Spleen (tissue), 13 donors: ENCODE measurements at places on chromosomes 4 and X.
A peak's percentile ranks its signal among the peaks of the same experiment; 100 is the strongest.

DNA sequence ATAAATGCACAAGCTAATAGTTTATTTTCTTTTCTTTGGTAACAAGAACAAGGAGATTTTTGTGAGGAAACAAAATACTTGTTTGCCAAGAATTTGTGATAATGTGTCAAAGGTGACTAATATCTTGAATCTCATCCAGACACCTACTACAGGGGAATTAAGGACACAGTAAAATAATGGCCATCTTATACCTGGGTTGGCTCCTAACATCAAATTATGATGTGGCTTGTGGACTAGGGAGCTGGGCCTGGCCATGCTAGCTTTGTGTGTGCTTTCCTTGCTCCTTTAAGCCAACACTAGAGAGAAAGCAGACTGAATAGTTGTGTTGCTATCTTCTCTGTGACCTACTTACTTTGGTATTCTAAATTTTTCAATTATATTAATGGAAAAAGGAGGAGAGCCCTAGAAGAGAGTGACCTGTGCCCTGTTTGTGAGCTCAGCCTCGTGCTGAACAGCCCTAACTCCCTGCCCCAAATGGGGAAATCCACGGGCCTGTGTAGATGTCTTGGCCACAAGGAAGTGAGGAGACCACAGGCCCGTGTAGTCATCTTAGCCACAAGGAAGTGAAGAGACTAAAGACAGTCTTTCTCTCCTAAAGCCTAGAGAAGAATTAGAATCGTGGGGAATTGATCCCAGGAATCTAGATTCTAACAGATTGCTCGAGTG is 23.3 kb downstream of the ARHGAP24 start:
- peak; percentile 86 for DNase-seq
- H3K4me3 ChIP-seq = no peak overlapping the region
- H3K4me1 ChIP-seq = peaks cover 29% of the 10 kb centered on the region
- H3K36me3 ChIP-seq = no peaks in the 10 kb centered on the region

GRCh38 chr4:108391701-108392455 is 223.1 kb upstream of the LEF1 start:
- H3K4me1 ChIP-seq = no peaks in the 10 kb centered on the region
- H3K36me3 ChIP-seq = no peaks in the 10 kb centered on the region
- H3K4me3 ChIP-seq = no peak overlapping the region

- H3K27me3 ChIP-seq = no peaks in the 10 kb centered on the region
- H3K4me1 ChIP-seq = no peaks in the 10 kb centered on the region
- no peak for DNase-seq
- H3K4me3 ChIP-seq = no peak overlapping the region
Observed at GRCh38 chrX:130771648-130772047, 131.4 kb downstream of the ENOX2 start.

- no peaks in the 10 kb centered on the region for H3K36me3 ChIP-seq
- DNase-seq = no peak
- H3K27me3 ChIP-seq = no peaks in the 10 kb centered on the region
- no peak overlapping the region for H3K4me3 ChIP-seq
Observed at GRCh38 chrX:74438764-74439163, 17.5 kb downstream of the SLC16A2 start.

DNA sequence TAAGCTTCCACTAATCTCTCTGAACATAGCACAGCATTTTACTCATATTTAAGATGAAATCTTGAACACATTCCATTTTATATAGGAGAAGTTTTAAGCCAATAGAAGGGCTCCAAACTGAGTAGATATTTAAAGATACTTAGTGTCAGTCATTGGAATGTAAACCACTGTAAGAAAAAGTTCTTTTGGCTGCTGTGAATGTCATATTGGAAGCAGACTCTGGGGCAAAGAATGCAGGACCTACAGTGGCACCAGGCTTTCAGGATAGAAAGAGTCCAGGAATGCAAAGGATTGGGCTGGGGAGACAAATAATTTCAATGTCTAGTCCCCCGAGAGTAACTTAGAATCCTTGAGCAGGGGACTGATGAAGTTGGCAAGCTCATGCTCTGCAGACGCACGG is 1047.7 kb downstream of the STIM2 start:
- no peak overlapping the region for H3K4me3 ChIP-seq
- H3K27me3 ChIP-seq = no peaks in the 10 kb centered on the region
- H3K36me3 ChIP-seq = no peaks in the 10 kb centered on the region

DNA sequence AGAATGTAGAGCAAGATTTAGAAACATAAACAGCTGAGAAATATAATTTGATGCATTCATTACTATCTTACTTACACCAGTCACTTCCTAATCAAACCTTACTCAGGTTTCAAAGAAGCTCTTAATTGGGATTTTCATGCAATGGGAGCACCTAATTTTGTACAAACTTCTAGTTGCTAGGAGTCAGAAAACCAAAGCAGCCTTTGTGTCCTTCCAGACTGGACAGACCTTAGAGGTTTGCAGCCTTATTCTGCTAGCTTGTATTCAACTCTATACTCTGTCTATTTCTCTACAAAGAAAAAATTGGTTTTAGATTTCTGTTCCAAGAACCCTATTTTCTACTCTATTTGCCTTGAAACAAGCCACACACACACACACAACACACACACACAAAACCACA is 19.4 kb downstream of the GABRA2 start:
- no peak overlapping the region for H3K27ac ChIP-seq
- no peaks in the 10 kb centered on the region for H3K4me1 ChIP-seq
- H3K27me3 ChIP-seq = no peaks in the 10 kb centered on the region
- no peaks in the 10 kb centered on the region for H3K36me3 ChIP-seq
- no peak for DNase-seq

DNA sequence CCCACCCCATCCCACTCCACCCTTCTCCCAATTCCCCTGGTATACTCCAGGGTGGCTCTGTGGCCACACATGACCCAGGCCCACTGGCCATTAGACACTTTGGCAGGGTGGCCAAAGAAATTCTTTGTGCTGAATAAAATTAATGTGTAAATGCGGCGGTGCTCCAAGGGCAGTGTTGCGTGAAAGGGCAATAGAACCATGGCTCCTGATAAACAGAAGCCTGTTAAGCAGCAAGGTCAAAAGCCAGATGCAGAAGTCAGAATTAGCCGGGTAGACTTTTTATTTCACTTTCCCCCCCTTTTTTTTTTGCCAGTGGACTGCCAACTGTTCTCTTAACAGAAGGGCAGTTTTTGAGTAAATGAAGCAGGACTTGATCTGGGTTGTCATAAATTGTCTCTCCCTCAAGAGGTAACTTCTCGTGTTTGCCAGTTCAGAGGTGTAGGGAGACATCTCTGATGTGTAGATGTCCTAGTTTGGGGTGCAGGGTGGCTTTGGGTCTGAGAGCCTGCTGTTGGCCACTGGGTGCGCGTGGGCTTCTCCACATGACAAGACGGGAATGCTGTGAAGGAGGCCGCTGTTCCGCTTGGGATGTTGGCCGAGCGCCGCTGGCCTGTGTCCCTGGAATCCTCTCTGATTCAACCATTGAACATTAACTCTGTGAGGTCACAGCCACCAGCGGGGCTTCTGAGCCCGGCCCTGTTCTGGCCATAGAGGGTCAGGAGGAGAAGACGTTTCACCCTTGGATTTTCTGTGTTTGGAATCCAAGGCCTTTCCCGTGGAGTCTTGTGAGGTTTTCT is 139.5 kb downstream of the TBL1X start:
- no peak for DNase-seq
- H3K4me3 ChIP-seq = no peak overlapping the region

- DNase-seq = no peak
- no peak overlapping the region for H3K4me3 ChIP-seq
- H3K36me3 ChIP-seq = no peaks in the 10 kb centered on the region
- no peak overlapping the region for H3K27ac ChIP-seq
- H3K4me1 ChIP-seq = no peaks in the 10 kb centered on the region
- H3K27me3 ChIP-seq = no peaks in the 10 kb centered on the region
Observed at GRCh38 chrX:87388381-87388780, 129.2 kb upstream of the KLHL4 start.

GRCh38 chr4:2837110-2837903 is 6.3 kb upstream of the ADD1 start:
- H3K27ac ChIP-seq = peak overlapping the region; percentile 86
- H3K36me3 ChIP-seq = peaks cover 42% of the 10 kb centered on the region
- H3K27me3 ChIP-seq = no peaks in the 10 kb centered on the region

- no peaks in the 10 kb centered on the region for H3K27me3 ChIP-seq
- H3K4me3 ChIP-seq = no peak overlapping the region
- H3K4me1 ChIP-seq = no peaks in the 10 kb centered on the region
- DNase-seq = no peak
- H3K27ac ChIP-seq = no peak overlapping the region
- H3K36me3 ChIP-seq = no peaks in the 10 kb centered on the region
Observed at GRCh38 chr4:116374815-116375214, 710.6 kb downstream of the TRAM1L1 start.

- H3K27ac ChIP-seq = no peak overlapping the region
- no peaks in the 10 kb centered on the region for H3K4me1 ChIP-seq
- no peaks in the 10 kb centered on the region for H3K36me3 ChIP-seq
- no peaks in the 10 kb centered on the region for H3K27me3 ChIP-seq
Observed at GRCh38 chr4:97643179-97643578, 500.1 kb downstream of the STPG2 start.

- no peaks in the 10 kb centered on the region for H3K27me3 ChIP-seq
- no peak overlapping the region for H3K4me3 ChIP-seq
- no peaks in the 10 kb centered on the region for H3K36me3 ChIP-seq
Observed at GRCh38 chr4:184074677-184075388, 142.8 kb downstream of the ENPP6 start.

- H3K27ac ChIP-seq = no peak overlapping the region
- no peaks in the 10 kb centered on the region for H3K27me3 ChIP-seq
- H3K4me3 ChIP-seq = no peak overlapping the region
Observed at GRCh38 chr4:23882976-23883531, 6.8 kb downstream of the PPARGC1A start.

DNA sequence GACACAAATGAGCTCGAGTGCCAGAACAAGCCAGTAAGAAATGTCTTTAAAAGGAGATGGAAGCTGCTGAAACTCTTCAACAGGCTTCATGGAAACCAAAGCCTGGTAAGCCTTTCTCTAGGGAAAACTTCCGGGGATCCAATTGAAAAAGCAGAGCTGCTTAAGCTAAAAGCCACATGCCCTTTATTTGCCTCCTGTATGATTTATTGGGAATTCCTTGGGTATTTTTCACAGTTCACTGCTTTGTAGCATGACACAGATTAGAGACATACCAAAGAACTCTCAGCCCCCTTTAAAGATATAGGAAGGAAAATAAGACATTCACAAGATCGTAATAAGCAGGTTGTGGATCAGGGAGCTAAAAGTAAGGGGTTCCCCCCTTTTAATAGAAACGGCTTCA is 6.5 kb upstream of the ARHGAP6 start:
- no peak for DNase-seq
- no peaks in the 10 kb centered on the region for H3K4me1 ChIP-seq
- no peak overlapping the region for H3K4me3 ChIP-seq
- peaks cover 36% of the 10 kb centered on the region for H3K27me3 ChIP-seq
- H3K27ac ChIP-seq = no peak overlapping the region

- H3K27me3 ChIP-seq = no peaks in the 10 kb centered on the region
- H3K4me1 ChIP-seq = no peaks in the 10 kb centered on the region
- no peak for DNase-seq
- H3K27ac ChIP-seq = no peak overlapping the region
- H3K4me3 ChIP-seq = no peak overlapping the region
Observed at GRCh38 chr4:122968227-122968812, 45.9 kb upstream of the NUDT6 start.

GRCh38 chr4:139668658-139669201 is 3.1 kb downstream of the MGST2 start:
- H3K4me3 ChIP-seq = no peak overlapping the region
- no peak for DNase-seq
- no peaks in the 10 kb centered on the region for H3K27me3 ChIP-seq
- H3K27ac ChIP-seq = peak overlapping the region; percentile 13

DNA sequence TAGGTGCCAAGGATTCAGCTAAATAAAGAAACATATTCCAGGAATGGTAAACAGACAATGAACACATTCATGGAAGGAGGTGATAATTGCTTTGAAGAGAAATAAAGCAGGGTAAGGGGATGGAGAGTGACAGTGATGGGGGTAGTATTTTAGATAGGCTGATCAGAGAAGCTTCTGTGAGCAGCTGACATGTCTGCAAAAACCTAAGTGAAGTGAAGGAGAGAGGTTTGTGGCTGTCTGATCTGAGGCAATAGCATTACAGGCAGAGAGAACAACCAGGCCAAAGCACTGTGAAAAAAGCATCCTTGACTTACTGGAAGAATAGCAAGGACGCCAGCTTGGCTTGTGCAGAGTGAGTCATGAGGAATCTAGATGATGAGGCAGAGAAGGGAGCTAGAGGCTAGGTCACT is 271.9 kb upstream of the GATB start:
- DNase-seq = no peak
- no peaks in the 10 kb centered on the region for H3K4me1 ChIP-seq
- no peak overlapping the region for H3K4me3 ChIP-seq
- no peaks in the 10 kb centered on the region for H3K36me3 ChIP-seq

DNA sequence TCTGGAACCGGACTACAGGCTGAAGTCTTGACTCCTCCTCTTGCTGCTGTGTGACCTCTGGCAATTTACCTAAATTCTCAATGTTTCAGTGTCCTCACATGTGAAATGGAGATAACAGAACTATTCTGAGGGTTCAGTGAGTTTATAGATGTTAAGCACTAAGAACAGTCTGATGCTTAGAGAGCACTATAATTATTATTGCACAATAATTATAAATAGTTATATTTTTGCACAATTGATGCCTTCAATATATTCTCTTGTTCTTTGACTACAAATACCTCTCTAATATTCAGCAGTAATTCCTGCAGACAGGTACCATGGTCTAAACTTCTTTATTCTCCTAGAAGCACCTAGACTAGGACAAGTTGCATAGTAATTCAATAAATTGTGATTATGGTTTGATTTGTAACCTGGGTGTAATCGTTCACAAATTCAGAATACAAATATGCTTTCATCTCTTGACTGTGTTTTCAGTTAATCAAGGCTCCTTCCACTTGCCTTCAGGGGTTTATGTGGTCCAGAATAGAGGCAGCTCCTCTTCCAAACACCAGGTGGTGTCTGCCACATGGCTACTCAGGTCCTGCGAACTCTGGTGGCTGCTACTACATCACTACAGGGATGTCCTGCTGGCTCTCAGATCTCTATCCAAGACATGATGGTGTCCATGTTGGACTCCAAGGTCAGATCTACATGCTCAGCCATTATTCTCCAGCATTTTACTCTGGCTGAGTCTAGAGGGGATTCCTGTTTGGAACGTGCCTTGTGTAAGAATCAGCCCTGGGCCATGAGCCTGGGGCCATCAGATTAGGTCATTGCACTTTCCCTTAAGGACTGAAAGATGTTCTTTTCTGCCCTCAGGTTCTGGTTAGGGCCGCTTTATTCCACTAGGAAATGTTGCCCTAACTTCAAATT is 103.4 kb downstream of the QRFPR start:
- H3K36me3 ChIP-seq = no peaks in the 10 kb centered on the region
- no peaks in the 10 kb centered on the region for H3K27me3 ChIP-seq
- H3K27ac ChIP-seq = no peak overlapping the region
- DNase-seq = no peak

- no peak overlapping the region for H3K27ac ChIP-seq
- no peak for DNase-seq
- H3K36me3 ChIP-seq = no peaks in the 10 kb centered on the region
- H3K27me3 ChIP-seq = no peaks in the 10 kb centered on the region
- H3K4me3 ChIP-seq = no peak overlapping the region
- H3K4me1 ChIP-seq = peaks cover 10% of the 10 kb centered on the region
Observed at GRCh38 chr4:169102026-169102425, 92.0 kb upstream of the CBR4 start.

GRCh38 chrX:86133761-86134160 is 14.5 kb upstream of the DACH2 start:
- no peak for DNase-seq
- H3K27me3 ChIP-seq = no peaks in the 10 kb centered on the region
- H3K4me1 ChIP-seq = no peaks in the 10 kb centered on the region
- no peak overlapping the region for H3K27ac ChIP-seq
- H3K36me3 ChIP-seq = no peaks in the 10 kb centered on the region

- no peaks in the 10 kb centered on the region for H3K27me3 ChIP-seq
- no peak for DNase-seq
- no peak overlapping the region for H3K4me3 ChIP-seq
Observed at GRCh38 chrX:69388526-69388925, 115.6 kb upstream of the NALF2 start.
